HCT116 (cell line): ENCODE measurements at places on chromosomes 5 and 9.

DNA sequence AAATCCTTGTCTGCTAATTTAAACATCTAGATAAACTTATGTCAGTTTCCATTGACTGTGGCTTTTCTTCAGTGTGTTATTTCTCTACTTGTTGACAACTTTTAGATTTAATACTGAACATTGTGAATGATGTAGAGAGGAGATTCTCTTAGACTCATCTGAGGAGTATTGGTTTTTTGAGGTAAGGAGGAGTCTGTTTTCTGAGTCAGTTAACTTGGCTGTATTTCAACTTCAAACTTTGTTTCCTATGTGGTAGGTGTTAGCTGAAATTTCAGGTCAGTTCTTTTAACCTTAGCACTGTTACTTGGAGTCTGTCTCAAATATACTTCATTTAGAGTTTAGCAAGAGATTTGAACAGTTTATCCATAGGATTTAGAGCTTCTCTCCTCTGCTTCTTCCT is 67.9 kb downstream of the XRCC4 start:
- no peak for DNase-seq

DNA sequence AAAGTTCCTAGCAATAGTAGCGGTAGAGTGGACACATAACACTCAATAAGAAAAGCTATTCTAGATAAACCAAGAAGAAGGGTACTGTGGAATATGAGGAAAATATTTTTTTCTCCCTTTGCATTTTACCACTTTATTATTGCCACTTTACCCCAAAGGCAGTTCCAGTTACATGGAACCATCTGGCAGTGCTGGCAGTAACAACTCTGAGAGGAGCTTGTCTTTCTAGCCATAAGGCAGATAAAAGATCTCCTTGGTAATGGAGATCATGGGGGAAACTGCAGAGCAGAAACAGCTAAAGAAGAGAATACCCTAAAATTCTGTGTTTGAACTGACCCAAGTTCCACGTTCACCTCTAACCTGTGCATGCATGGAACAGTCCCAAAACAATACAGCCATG is 38.5 kb downstream of the UBTD2 start:
- DNase-seq = no peak

- no peak for DNase-seq
Measured at GRCh38 chr5:120007598-120007997, 378.2 kb downstream of the FAM170A start.

- DNase-seq = no peak
Measured at GRCh38 chr9:74951725-74952151, 974 bp downstream of the C9orf40 start.

DNA sequence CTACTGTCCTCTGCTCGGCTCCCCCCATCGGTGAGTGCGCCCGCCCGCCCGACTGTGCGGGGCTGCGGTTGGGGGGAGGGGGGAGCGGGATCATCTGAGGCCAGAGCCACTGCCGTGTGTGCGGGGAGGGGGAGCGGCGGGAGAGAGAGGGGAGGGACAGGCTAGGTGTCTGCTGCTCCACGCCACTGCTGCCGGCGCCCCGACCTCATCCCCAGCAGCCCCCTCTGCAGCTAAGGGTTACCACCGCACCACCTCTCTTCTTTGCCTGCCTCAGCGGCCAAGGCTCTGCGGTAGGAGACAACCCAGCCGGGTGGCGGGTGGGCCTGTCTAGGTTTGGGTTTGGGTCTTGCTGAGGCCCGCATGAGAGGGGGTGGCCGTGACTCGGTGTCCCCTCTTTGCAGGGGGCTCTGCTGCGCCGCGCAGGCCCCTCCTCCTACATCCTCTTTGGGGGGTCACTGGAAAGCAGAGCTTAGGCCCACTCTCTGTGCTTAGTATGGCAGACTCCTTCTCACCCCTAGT is 670 bp upstream of the PURA start:
- DNase-seq = no peak

- DNase-seq = no peak
Measured at GRCh38 chr9:125759764-125760129, 12.6 kb downstream of the PBX3 start.

- DNase-seq = no peak
Measured at GRCh38 chr9:20591223-20591622, 31.1 kb downstream of the MLLT3 start.

DNA sequence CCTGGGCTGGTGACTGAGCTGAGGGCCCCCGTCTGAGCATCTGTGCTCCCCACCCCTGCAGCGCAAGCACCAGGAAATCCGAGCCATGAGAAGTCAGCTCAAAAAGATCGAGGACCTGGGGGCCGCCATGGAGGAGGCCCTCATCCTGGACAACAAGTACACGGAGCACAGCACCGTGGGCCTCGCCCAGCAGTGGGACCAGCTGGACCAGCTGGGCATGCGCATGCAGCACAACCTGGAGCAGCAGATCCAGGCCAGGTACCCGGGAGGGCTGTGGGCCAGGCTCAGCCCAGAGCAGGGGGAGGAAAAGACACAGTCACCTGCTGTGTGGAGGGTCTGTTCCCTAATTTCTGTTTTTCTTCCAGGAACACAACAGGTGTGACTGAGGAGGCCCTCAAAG is 24.6 kb downstream of the DYNC2I2 start:
- DNase-seq = no peak

DNA sequence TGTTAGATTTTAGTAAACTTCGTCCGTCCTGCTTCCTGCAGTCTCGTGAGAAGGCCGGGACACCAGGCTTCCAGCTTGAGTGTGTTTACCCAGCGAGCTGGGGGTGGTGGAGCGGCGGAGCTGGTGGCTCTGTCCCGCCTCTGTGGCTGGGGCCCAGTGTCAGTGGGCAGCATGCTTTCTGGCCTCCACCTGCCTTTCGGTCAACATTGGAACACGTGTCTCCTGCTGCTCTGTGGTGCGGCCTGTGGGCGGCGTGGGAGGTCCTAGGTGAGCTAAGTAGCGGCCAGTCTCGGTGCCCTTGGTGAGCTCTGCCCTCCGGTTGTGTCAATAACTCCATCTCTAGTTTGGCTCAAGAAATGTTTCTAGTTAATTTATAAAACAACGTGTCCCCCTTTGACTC is 125.9 kb downstream of the GADD45G start:
- DNase-seq = no peak

- no peak for DNase-seq
Measured at GRCh38 chr5:60177596-60177995, 284.1 kb upstream of the PDE4D start.

DNA sequence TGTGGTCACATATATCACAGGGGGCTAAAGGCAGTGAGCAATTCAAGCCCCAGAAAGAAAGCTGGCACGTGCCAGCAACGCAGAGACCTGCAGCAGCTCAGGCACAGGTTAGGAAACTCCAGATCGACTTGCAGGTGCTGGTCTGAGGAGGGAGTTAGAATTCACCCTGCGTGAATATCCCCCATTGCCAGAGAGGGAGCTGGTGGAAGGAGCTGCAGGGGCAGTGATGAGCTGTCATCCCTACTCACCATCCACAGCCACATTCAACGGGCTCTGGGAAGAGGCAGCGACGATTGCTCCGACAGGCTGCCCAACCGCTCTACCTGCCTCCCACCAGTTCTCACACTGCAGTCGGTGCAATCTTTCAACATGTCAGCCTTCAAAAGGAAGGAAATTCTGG is 40.8 kb upstream of the CLK4 start:
- no peak for DNase-seq

GRCh38 chr5:95784514-95785302 is 37.8 kb downstream of the GLRX start:
- DNase-seq = no peak

- DNase-seq = no peak
Measured at GRCh38 chr5:148734518-148734917, 80.2 kb upstream of the HTR4 start.

DNA sequence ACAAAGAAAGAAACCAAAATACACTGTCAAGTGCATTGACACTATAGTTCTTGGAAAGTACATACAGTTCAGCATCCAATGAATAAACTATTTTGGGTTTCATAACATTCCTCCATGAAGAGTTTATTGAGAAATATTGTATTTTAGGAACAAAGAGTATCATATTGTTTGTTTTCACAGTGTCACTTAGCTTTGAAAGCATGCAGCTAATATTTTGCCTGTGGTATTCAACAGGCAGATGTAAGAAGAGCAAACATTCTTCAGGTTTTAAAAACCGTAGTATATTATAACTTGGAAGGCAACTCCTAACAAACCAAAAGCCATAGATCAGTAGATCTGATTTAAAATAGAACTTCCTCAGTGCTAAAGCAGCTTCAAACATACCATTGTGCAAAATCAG is 4.5 kb downstream of the PRELID2 start:
- DNase-seq = no peak
